ENCODE measurements at places on chromosomes 1 and 21.

DNA sequence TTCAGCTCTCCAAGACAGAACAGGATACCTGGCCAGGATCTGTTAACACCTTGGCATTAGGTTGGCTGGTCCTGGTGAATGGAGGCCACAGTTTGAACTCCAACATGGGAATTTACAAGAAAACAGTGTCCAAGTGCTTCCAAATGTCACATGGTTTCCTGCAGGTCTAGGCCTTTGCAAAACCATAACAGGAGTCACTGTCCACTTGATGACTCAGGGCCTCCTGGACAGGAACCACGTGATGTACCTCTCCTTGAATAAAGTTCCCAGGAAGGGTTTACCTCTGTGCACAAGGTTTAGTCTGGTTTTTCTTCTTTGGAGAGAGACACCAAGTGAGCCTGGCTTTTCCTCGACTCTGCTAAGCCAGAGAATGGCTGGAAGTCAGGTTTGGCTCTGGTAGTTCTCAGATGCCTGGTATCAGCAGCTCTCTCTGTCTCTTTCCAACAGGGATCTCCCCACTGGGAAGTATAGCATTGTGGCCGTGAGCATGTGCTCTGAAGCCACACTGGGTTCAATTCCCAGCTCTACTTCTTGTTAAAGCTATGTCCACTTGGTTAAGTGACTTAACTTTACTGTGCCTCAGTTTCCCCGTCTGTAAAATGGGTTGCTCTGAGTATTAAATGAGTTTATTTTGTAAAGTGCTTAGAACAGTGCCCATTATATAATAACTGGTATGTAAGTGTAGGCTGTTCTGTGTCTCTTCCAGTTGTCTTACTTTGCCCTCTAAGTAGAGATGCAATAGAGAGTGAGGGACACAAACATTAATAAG lies 27.3 kb upstream of the TMEM61 start:
- peak; percentile 44 for DNase-seq

DNA sequence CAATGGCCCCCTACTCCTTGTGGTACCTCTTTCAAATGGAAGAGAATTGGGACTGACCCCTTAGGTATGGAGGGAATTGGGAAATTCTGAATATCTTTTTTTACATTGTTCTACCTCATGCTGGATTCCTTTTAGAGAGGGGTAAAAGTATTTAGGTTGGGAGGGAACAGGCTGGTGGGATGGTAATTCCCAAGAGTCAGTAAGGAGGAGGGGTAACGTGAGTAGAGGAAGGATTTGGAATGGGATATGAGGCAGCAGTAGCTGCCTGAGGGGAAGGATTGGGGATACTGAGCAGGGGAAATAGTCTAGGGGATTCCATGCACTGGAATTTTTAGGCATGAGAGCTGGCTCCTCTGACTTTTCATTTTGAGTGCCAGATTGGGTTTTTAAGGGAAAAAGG lies 3.8 kb upstream of the AADACL3 start:
- DNase-seq = no peak

- peak; percentile 25 for DNase-seq
Observed at GRCh38 chr1:71364236-71364635, 283.4 kb upstream of the ZRANB2 start.

DNA sequence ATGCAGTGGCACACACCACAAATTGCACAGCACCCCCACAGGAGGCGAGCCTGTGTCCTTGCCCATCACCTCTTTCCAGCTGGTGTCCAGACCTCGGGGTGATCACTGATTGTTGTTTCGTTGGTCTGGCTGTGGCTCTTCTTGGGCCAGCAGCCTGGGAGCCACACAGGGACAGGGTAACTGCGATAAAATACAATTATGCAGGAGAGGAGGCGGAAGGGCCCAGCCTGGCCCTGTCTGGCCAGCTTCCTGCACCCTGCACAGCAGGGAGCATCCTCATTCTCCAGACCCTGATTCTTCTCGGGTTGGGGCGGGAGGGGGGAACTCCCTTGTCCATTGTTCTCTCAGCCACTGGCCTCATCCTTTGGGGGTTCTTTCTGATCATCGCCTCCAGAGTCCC lies 83.6 kb downstream of the ADARB1 start:
- DNase-seq = no peak

DNA sequence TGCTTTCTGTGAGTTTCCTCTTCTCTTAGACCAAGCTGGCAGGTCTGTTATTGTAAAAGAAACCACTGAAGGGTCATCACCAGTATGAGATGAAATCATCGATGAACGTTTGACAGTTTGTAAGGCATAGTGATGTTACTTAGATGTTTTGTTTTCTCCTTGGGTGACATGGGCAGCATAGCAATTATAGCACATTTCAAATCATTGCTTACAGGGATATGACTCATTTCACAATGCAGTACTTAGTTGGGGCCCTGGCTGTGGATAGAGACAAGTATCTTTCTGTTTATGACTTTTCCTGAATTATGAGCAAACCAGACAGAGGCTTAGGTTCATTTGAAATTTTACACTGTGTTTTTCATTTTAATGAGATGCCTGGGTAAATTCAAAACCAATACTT lies 313.0 kb downstream of the RWDD3 start:
- no peak for DNase-seq

GRCh38 chr1:110321846-110322245 lies 17.3 kb upstream of the RBM15 start:
- no peak for DNase-seq

DNA sequence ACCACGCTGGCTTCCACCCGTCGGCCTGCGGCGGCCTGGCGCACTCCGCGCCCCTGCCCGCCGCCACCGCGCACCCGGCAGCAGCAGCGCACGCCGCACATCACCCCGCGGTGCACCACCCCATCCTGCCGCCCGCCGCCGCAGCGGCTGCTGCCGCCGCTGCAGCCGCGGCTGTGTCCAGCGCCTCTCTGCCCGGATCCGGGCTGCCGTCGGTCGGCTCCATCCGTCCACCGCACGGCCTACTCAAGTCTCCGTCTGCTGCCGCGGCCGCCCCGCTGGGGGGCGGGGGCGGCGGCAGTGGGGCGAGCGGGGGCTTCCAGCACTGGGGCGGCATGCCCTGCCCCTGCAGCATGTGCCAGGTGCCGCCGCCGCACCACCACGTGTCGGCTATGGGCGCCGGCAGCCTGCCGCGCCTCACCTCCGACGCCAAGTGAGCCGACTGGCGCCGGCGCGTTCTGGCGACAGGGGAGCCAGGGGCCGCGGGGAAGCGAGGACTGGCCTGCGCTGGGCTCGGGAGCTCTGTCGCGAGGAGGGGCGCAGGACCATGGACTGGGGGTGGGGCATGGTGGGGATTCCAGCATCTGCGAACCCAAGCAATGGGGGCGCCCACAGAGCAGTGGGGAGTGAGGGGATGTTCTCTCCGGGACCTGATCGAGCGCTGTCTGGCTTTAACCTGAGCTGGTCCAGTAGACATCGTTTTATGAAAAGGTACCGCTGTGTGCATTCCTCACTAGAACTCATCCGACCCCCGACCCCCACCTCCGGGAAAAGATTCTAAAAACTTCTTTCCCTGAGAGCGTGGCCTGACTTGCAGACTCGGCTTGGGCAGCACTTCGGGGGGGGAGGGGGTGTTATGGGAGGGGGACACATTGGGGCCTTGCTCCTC lies 1.9 kb downstream of the OLIG2 start:
- no peak for DNase-seq

Data from fibroblast of villous mesenchyme (primary cell).